ENCODE measurements at places on chromosomes 2 and 18.

GRCh38 chr2:44109166-44109565, 59.5 kb upstream of the PPM1B start:
- no peak for DNase-seq

DNA sequence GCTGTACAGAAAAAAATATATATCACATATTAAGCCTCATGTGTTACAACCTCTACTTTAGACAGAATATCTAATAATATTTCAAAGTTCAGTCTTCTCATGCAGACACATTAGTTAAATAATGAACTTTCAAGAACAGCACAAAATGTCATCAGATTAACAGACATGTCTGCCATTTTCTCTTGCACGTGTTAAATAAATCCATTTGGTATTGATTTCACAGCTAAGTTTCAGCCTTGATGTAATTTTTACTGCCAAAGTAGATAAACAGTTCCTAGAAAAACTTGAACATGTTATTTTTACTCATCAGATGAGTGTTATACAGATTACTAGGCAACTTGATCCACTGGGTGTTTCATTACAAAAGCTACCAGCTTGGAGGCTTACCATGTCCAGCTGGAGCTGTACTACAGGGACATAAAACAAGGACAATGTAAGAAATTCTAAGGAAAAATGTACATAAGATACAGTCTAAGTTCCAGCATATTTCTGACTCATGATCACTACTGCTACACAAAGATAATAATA, 290.7 kb upstream of the DDX18 start:
- no peak for DNase-seq

DNA sequence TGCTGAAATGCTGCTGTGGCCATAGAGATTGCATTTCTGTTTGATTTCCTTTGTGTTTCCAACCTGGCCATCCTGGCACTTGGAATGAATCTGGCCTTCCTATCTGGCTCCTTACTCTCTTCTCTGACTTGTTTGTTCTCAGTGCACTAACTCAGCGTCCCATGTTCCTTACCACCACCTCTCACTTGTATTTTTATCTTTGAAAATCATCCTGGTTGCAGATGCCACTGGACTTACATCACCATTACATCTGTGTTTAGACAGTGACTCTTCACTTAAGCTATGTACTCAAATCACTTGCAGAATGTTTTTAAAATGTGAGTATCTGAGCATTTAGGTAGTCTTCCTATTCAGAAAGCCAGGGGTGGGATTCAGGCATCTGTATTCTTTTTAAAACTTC, 239.5 kb downstream of the WDR7 start:
- no peak for DNase-seq

- no peak for DNase-seq
Observed at GRCh38 chr2:119679846-119680245, 845 bp downstream of the TMEM177 start.

- no peak for DNase-seq
Observed at GRCh38 chr2:237379636-237380035, 34.3 kb downstream of the COL6A3 start.

DNA sequence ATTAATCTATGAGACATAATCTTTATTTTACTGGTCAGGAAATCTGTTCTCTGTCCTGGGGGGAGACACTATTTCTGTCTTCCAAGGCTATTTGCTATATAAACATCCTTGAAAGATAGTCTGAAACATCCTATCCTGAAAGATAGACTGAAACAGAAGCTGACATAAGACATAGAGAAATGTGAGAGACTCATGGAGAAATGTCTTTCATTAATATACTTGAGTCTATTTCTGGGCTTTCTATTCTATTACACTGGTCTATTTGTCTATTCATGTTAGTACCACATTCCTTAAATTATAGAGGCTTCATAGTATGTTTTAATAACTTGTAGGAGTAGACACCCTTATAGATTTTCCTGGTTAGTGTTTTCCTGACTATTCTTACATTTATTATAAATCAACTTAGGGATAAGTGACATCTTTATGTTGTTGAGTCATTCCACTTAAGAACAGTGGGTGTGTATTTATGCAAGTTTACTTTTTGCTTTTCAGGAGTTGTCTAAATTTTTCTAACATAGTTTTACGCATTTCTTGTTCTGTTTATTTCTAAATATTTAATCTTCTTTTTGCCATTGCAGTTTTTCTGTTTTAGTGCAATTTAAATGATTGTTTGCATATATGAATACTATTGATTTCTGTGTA, 244.9 kb upstream of the ZSWIM2 start:
- no peak for DNase-seq

DNA sequence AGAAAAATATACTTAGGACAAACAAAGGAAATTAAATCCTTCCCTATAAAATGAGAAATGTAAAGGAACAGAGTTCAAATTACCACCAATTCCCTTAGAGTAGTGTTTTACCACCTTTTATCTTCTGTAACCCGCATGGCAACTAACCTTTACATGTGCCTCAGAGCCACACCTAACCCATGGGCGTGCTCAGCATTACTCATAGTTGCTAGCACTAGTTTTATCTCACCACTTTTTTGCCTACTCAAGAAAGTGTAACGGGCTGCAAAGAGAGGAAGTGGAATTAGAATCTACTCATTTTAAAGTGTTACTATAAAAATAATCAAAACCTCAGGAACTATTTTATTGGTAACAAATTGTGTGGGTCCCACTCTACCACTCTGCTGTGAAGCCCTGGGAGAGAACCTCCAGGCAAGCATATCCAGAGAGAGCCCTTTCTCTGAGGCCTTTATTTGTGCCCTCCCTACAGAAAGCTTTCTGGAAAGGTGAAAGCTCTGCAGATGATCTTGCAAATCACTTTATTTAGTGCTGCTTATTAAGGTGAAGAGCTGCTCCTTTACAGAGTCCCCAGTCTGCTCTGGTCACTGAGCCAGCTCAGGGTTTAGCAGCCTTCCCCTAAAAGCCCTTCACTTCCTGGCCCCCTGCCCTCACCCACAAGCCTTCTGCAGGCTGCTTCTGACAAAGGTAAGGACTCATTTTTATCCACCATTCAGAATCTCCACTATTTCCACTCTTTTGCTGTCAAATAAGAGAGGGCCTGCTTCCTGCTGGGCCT, 98.8 kb downstream of the TRABD2A start:
- DNase-seq = peak; percentile 44

DNA sequence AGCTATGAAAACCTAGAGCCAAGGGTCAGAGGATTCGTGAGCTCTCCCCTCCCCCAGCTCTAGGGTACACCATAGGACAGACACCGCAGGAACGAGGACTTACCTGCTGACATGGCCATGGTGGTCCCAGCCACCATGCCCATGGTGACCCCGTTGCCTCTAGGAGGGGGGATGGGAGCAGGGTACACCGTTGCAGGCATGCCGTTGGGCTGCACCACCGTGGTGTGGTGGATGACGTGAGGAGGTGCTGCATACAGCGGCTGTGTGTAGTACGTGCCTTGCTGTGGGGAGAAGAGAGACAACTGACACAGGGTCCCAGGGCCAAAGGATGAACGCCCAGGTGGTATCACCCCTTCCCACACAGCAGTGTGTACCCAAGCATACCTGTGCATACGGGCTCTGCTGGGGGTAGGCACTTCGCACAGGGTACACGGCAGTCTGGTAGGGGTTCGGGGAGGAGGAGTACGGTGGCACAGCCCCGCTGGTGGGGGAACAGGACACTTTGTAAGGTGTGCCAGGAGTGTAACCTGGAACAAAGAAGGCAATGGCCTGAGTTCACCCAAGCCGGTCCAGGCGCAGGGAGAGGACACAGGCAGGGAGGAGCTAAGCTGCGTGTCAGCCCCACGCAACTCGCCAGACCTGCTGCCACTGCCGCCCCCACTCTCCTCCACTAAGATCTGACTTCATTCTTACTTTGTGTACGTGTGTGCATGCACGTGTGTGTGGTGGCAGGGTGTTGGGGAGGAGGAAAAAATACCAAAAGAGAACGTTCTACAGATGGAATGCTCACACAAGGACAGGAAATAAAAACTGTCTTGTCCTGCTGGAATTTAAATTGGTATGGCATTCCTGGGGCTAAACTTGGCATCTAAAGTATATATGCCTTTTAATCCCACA, 37.8 kb downstream of the FAM168B start:
- no peak for DNase-seq

DNA sequence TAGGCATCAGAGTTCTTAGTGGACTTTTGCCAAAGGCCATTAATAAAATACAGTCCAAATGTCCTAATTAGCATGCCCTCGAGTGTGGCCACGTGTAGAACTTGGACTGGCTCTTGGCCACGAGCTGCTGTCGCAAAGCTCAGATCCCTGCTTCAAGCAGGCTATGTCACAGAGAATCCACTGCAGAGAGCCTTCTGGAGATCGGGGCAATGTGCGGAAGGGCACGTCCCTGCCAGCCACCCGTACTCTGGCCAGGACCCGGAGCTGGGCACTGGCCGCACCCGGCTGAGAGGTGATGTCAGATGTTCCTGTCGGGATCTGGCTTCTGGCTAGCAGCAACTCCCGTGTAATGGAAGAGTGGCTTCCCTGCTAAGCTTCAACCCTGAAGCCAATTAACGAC, 432.7 kb upstream of the ID2 start:
- no peak for DNase-seq

DNA sequence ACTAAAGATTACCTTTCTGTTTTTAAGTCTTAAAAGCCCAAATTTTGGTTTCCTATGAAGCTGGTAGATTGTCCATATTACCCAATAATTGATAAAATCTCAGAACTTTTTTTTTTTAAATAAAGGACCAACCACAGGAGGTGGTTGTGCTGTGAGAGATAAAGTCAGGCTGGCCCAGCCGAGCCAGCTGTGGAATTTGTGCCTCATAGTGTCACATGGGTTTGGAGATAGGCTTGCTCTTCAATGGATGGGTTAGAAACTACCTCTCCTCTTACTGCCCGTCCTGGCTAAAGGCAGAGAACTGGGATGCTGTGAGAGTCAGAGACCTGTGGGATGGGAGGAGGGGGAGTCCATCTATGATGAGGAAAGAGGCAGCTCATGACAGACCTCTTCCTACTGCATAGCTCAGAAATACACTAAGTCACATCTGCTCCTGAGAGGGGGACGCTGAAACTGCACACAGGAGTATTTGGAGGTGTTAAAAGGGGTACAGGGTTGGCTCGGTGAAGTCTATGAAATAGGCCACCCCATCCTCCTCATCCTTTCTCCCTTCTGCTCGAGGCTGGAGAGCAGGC, 99.7 kb upstream of the MGAT4A start:
- DNase-seq = no peak

DNA sequence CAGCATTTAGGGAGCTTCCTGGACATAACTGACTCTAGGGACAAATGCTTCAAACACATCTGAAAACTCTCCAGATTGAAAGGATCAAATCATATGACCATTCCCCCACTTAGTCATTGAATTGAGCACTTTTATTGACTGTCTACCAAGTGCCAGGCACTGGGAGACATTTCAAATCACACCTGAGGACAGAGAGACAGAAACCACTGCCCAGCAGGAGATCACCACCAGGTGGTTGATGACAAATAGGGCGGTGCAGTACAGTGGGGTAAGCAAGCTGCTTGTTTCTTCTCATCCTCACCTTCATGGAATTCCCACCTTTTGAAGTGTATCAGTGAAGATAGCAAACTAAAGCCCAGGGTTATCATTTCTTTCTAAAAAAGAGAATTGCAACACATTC, 19.0 kb upstream of the CXCR4 start:
- DNase-seq = peak; percentile 55

DNA sequence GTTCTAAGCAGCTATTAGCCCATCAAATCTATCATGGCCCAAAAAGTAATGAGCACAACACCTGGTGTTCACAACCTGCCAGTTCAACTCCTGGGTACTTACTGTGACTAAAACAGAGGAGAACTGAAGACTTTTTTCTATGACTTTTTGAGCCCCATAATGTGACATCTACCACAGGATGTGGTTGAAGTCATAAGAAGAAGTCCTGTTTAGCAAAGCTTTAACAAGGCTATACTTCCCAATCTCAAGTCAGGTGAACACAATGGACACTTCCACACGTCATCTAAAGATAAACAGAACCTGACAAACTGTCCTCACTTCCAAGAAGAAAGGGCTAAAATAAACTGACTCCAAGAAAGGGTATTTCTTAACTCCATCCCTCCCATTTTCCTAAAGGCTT, 138.8 kb downstream of the ATAD2B start:
- DNase-seq = no peak

- no peak for DNase-seq
Observed at GRCh38 chr2:46559261-46559660, 79.9 kb downstream of the TMEM247 start.

GRCh38 chr18:34707670-34708069, 2.4 kb upstream of the DTNA start:
- no peak for DNase-seq

GRCh38 chr2:147311058-147311430, 533.8 kb upstream of the ACVR2A start:
- DNase-seq = no peak

DNA sequence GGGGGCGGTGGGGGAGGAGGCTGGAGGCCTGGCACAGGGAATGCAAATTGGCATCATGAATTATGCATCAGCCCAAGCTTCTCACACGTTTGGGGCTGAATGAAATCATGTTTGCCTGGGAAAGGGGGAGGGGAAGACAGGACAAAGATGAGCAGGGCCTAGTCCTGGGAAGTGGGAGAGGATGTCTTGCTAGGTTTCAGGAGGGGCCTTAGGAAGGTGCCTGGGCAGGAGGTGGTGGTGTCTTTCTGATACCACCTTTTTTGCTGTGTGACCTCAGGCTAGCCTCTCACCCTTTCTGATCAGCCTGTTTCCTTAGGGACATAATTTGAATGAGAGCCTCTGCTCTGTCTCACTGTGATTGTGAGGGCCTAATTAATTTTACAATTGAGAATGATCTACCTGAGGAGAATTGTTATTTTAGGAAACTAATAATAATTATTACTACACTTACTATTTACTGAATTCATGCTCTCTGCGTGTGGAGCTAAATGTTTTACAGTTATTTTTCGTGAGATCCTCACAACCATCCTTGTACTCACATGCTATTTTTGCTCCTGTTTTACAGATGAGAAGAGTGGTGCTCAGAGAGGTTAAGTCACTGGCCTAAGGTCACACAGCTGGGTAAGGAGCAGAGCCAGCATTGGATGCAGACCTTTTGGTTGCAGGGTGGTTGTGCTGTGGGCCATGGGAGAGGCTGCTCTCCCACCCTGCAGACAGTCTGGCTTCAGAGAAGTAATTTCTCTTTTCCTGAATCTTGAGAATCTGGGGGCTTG, 39.6 kb downstream of the INHBB start:
- DNase-seq = no peak

GRCh38 chr2:222622910-222623309, 33.0 kb downstream of the FARSB start:
- no peak for DNase-seq

DNA sequence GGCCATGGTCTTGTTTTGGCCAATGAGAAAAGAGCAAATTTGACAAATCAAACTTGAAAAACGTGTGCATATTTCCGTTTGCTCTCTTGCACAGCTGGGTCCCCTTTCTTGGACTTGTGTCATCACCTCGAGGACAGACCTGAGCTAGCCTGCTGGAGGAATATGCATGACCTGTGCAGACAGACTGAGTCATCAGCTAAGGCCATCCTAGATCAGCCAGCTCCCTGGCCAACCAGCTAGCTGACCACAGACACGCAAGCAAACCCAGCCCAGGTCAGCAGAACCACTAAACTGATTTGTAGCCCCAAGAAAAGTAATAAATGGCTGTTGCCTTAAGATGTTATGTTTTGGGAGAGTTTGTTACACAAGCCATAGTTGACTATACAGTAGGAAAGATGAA, 61.3 kb upstream of the PAX3 start:
- no peak for DNase-seq

GRCh38 chr2:96243843-96244242, 22.0 kb downstream of the TMEM127 start:
- DNase-seq = no peak

- no peak for DNase-seq
Observed at GRCh38 chr2:20487392-20488174, 40.7 kb downstream of the RHOB start.

Measured in activated T-cell treated with anti-CD3 and anti-CD28 coated beads, Interleukin-2, amount 50 U/mL, for 1 hour (primary cell).